ENCODE measurements at places on chromosomes 16 and 17. TPM values are rescaled to one million over a fixed set of nuclear protein-coding genes. Genes with fewer than 3 reads are reported as not detected.

TBC1D3E gene
- not detected for total RNA-seq

LPO gene
- total RNA-seq = not detected

SKAP1 gene
- 91.4 TPM for total RNA-seq

- peaks cover 22% of the 10 kb centered on the region for H3K27me3 ChIP-seq
- peaks cover 2% of the 10 kb centered on the region for H3K4me1 ChIP-seq
- no peaks in the 10 kb centered on the region for H3K36me3 ChIP-seq
- H3K27ac ChIP-seq = no peak overlapping the region
- no peak for DNase-seq
These were observed 47.4 kb downstream of the AXIN2 start for GRCh38 chr17:65514082-65514481.

IL32 gene
- total RNA-seq = 3,468 TPM

LITAFD gene
- not detected for total RNA-seq

DNA sequence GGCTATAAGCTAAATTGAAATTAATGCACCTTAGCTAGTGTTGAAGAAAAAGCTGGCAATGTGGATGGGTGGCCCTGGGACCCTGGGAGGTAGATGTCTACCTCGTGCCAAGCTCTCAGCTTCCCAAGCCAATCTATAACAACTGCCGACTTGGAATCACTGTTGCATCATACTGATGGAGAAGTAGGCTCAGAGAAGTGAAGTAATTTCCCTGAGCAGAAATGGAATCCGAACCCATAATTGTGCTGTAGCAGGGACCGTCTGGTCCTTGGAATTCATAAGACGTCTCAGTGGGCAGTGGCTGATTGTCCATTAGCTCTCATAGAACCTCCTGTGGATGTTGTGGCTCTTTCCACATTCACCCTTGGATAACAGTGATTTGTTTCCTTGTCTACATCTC is 196.6 kb downstream of the RAB11FIP4 start:
- no peak overlapping the region for H3K4me3 ChIP-seq
- H3K36me3 ChIP-seq = no peaks in the 10 kb centered on the region
- H3K27me3 ChIP-seq = no peaks in the 10 kb centered on the region
- no peaks in the 10 kb centered on the region for H3K4me1 ChIP-seq
- no peak overlapping the region for H3K27ac ChIP-seq

GAST gene
- total RNA-seq = not detected

GLIS2 gene
- total RNA-seq = 0.55 TPM

- H3K36me3 ChIP-seq = no peaks in the 10 kb centered on the region
- H3K27ac ChIP-seq = no peak overlapping the region
- no peaks in the 10 kb centered on the region for H3K4me1 ChIP-seq
- DNase-seq = no peak
These were observed 26.8 kb upstream of the KDM6B start for GRCh38 chr17:7807206-7807605.

- H3K36me3 ChIP-seq = no peaks in the 10 kb centered on the region
- no peaks in the 10 kb centered on the region for H3K4me1 ChIP-seq
- DNase-seq = no peak
- no peak overlapping the region for H3K4me3 ChIP-seq
- no peak overlapping the region for H3K27ac ChIP-seq
These were observed 5.7 kb upstream of the KRT13 start for GRCh38 chr17:41511116-41511515.

RNF157 gene
- 73.0 TPM for total RNA-seq

FAHD1 gene
- total RNA-seq = 12.9 TPM

ABCC6 gene
- 0.16 TPM for total RNA-seq

PRSS8 gene
- total RNA-seq = not detected

GRCh38 chr17:63349478-63350000 is 96.6 kb downstream of the CYB561 start:
- no peaks in the 10 kb centered on the region for H3K27me3 ChIP-seq
- peaks cover 10% of the 10 kb centered on the region for H3K4me1 ChIP-seq
- H3K4me3 ChIP-seq = no peak overlapping the region
- H3K27ac ChIP-seq = no peak overlapping the region
- H3K36me3 ChIP-seq = peaks cover 1% of the 10 kb centered on the region

DNA sequence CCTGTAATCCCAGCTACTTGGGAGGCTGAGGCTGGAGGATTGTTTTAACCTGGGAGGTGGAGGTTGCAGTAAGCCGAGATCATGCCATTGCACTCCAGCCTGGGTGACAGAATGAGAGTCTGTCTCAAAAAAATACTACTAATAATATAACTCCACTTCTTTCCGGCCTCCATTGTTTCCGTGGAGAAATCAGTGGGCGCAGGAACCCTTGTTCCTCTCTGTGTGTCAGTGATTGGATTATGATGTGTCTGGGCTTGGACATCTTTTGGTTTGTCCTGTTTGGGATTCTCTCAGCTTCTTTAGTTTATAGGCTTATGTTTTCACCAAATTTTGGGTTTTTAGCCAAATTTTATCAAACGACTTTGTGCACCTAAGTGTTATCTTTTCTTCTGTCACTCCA is 36.8 kb downstream of the ACSF3 start:
- no peak overlapping the region for H3K27ac ChIP-seq
- no peak for DNase-seq
- H3K4me3 ChIP-seq = no peak overlapping the region
- peaks cover 42% of the 10 kb centered on the region for H3K36me3 ChIP-seq
- H3K4me1 ChIP-seq = peaks cover 7% of the 10 kb centered on the region
